ENCODE measurements at places on chromosomes 4 and X.
A peak's percentile ranks its signal among the peaks of the same experiment; 100 is the strongest.

DNA sequence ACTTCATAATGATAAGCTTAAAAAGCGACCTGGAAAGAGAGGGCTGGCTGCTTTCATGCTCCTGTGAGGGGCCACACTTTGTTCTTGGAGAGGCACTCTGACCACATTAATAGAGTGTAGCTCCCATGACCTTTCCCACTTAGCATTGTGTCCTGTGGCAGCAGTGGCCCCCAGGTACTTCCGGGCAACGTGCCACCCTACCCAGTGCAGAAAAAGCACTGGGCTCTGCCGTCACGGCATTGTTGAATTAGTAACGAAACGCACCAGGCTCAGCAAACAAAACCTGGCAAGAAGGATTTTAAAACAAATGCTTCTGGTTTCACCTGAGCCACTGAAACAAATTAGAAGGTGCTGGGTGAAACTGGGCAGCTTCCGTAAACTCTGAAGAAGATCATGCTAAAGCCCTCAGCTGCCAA, 5.4 kb upstream of the SORBS2 start:
- DNase-seq: no peak

DNA sequence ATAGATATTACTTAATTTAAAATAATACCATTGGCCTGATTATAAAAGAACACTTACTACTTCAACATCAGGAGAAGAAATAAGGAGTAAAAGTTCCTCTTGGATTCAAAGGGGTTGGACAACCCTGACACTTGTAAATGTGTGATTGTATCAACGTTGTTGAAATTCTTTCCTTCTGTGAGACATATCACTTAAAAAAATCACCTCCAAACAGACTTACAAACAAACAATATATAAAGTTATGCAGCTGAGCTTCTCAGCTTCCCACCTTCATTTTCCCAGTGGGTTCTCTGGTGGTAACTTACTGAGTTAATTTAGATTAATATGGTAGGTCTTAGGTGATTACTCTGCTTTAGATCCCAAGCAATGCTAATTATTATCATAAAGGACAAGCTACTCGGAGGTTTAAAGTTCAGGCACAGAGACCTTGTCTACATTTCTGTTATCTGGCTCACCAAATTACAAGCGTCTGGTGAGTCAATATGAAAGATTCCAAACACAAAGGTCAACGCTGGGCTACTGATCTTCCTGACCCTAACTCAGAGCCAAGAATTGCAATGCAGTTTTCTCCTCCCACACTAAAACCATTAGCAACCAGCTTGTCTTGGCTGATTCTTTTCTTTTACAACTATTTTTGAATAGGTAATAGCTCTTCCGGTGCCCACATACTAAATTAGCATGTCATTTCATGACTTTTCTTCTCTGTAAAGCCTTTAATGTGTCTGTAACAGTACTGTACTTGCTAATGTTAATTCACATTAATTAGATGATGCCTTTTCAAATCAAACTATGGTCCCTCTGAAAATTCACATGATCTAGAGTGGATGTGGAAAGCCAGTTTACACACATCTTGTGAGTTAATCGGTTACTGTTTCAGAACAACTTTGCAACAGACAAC, 157.6 kb downstream of the RASL11B start:
- no peak for DNase-seq

DNA sequence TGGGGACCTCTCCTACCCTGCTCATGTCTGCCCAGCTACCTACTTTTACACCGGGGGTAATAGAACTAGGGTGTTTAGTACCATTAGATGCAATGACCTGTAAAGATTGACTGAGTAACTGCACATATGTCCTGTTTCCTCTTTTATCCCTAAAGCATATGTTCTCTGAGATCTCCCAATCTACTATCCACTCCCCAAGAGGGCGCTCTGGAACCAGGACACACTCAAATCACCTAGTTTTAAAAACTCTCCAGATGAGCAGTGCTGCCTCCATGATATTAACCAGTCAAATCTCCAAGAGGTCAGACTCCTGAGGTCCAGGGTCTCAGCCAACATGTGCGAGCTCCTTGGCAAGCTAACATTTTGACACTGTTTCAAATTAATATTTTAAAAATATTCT, 87.0 kb upstream of the TSPAN5 start:
- DNase-seq: peak; percentile 56

DNA sequence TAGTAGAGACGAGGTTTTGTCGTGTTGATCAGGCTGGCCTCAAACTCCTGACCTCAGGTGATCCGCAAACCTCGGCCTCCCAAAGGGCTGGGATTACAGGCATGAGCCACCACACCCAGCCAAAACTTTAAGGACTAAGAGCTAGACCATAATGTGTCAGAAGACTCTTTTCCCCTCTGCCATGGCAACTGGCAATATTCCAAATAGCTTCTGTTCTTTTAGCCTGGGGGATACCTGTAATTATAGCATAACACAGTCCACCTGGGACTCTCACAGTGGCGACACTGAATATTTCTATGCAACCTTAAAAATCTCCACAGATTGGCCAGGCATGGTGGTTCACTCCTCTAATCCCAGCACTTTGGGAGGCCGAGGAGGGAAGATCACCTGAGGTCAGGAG, 45.5 kb upstream of the RBM47 start:
- DNase-seq: peak; percentile 2

DNA sequence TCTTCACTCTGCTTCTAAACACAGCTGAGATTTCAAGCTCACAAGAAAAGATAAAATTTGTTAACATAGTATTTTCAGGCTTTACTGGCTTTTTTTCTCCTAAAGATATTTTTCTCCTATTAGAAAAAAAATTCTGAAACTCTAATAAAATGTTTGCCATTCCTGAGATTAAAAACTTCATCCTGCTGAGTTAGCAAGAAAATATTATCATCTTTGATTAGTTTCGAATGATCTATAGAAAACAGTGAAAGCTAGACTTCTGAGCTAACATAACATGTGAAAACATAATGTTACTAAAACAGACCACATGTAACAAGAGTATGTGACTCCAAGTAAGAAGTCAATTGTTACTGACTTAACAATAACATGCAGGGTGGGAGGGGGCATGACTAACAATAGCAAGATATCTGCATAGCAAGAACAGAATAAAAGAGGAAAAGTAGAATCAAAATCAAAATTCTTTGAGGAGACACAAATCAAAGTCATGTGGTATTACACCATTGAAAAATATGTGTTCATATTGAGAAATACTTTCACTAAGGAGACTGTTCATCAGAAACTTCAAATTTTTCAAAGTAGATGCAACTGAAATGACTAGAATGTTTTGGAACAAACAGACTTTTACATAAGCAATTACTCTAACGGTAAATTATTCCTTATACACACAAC, 14.5 kb downstream of the TBCK start:
- DNase-seq: no peak

DNA sequence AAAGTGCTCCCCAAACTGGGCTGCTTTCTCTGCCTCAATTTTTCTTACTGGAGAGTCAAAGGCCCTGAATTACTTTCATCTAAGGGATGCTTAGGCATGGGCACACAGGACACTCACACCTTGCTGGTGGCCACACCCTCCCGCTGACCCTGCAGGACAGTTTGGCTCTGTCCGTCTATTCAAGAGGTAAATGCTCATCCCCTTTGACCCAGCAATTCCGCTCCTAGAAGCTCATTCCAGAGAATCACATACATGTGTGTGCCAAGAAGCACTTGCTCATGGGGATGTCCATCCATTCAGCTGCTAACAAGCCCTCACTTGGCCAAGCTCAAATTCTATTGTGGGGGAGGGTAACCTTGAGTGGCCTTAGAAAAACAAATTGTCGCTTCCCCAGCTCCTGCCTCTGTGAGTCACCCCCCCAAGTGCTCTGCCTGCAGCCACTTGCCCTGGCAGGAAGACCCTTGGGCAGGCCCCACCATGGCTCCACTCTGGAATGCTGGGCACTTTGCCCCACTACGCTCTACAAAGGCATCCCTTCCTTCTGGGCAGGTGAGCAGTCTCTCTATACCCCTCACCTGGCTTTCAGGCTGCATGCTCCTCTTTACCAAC, 54.5 kb downstream of the HTRA3 start:
- DNase-seq: no peak

DNA sequence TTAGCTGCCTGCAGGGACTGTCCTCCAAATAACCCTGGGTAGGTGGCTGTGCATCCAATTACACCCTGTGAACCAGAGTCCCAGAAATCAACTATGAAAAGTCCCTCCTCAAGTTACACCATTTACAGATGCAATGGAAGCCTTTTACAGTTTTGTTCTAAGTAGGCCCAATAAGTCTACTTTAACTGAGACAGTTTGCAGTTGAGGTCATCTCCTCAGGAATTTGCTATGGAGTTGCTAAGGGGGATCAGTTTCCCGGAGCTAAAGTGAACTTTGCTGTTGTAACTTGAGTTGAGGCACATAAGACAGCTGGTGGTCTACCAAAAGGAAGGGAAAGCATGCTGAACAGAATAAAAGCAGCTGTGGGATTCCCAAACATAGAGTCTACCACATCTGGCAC, 121.6 kb upstream of the STK26 start:
- no peak for DNase-seq

DNA sequence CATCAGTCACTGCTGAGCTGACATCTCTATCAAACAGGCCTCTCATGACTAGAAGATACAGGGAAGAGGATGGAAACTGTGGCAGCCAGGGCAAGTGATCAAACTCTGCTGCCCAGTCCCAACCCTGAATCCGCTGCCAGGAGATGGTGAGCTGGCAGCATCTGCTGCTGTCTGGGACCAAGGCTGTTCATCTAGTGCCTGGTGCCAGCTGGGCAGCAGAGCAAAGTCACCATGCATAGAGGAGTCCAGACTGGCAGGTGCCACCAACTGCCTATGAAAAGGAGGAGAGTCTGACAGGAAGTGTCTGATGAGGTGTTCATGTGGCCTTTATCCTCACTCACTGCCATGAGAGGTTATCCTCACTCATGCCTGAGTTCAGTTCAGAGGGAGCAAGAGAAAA, 518.9 kb downstream of the MID1IP1 start:
- no peak for DNase-seq

DNA sequence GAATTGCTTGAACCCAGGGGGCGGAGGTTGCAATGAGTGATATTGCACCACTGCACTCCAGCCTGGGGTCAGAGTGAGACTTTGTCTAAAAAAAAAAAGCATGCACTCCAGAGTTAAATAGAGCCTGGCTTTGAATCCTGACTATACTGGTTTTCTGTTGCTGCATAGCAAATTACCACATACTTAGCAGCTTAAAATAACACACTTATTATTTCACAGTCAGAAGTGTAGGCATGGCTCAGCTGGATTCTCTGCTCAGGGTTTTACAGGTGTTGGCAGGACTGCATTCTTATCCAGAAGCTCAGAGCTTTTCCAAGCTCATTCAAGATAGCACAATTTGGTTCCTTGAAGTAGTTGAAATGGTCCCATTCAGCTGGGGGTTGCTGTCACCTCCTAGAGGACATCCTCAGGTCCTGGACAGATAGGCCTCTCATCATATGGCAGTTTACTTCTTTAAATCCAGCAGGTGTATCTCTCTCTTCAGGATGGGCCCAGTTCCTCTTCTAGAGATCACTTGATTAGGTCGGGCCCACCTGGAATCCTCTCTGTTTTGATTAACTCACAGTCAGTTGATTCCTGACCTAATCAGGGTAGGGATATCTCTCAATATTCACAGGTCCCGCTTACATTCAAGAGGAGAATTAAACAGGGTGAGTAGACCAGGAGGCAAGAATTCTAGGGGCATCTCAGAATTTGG, 26.8 kb downstream of the DOCK11 start:
- no peak for DNase-seq

DNA sequence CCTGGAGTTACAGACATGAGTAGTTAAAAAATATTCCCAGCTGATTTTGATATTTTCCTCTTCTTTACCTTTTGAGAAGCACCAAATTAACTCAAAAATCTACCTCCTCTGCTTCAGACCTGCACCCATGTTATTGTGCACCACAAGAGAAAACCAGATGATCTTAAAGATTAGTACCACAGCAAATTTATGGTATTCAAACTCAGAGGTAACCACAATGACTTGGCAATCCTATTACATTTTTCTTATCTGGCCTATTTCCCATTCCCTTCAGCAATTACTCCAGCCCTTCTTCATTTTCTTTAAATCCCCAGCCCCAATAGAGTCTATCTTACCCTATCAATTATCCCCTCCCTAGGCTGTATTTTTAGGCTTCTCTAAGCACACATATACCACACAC, 535.1 kb downstream of the FAT4 start:
- no peak for DNase-seq

GRCh38 chrX:2676794-2677675, 14.1 kb upstream of the CD99 start:
- DNase-seq: no peak

- DNase-seq: no peak
Measured at GRCh38 chr4:98540803-98541202, 117.6 kb downstream of the TSPAN5 start.

GRCh38 chrX:94178145-94178788, 504.3 kb downstream of the FAM133A start:
- no peak for DNase-seq

GRCh38 chr4:158722291-158722916, 792 bp downstream of the PPID start:
- DNase-seq: peak; percentile 74

- no peak for DNase-seq
Measured at GRCh38 chr4:141609243-141609642, 27.1 kb upstream of the IL15 start.

- DNase-seq: no peak
Measured at GRCh38 chr4:133600008-133600407, 450.9 kb downstream of the PCDH10 start.

GRCh38 chr4:152536545-152537182, 772 bp upstream of the FBXW7 start:
- peak; percentile 71 for DNase-seq

- no peak for DNase-seq
Measured at GRCh38 chr4:47075262-47075661, 43.9 kb downstream of the GABRB1 start.

- peak; percentile 21 for DNase-seq
Measured at GRCh38 chrX:9456250-9457074, 8.4 kb upstream of the TBL1X start.

DNA sequence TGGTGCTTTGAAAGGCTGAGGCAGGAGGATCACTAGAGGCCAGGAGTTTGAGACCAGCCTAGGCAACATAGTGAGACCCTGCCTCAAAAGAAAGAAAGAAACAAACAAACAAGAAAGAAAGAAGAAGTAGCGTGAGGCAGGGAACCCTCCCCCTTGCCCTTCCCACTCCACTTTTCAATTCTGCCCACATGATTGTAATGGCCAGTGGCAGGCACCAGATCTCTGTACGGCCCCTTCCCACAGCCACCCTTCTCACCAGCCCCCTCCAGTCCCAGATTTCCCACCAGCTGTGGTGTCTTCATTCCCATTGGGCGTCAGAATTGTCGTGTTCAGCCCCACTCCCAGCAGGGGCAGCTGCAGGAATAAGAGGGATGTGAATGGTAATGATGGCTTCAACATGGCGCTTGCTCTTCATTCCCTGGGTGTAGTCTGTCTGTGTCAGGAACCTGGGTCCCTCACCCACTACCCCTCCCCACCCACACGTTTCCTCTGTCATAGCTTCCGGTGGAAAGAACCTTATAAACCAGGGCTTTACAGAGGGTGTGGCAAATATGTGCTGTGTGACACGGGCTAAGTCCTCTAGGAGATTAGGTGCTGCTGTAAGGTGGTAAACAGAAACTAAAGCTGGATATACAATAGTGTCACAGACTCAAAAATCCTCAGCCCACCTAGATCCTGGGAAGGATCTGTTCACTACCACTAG, at the start of gene IL2RG:
TSS of gene IL2RG (minus strand) at position 437 of the 703 bp plus-strand sequence. CDS start at position 399, 38 bp downstream.
- DNase-seq: peak; percentile 40

GRCh38 chr4:116512552-116512951, 572.8 kb downstream of the TRAM1L1 start:
- DNase-seq: no peak
